ENCODE measurements at places on chromosomes 4 and X.

GRCh38 chr4:6354119-6354518 is 84.5 kb downstream of the WFS1 start:
- no peak for DNase-seq

- no peak for DNase-seq
Observed at GRCh38 chrX:129761596-129761995, 18.2 kb upstream of the SASH3 start.

DNA sequence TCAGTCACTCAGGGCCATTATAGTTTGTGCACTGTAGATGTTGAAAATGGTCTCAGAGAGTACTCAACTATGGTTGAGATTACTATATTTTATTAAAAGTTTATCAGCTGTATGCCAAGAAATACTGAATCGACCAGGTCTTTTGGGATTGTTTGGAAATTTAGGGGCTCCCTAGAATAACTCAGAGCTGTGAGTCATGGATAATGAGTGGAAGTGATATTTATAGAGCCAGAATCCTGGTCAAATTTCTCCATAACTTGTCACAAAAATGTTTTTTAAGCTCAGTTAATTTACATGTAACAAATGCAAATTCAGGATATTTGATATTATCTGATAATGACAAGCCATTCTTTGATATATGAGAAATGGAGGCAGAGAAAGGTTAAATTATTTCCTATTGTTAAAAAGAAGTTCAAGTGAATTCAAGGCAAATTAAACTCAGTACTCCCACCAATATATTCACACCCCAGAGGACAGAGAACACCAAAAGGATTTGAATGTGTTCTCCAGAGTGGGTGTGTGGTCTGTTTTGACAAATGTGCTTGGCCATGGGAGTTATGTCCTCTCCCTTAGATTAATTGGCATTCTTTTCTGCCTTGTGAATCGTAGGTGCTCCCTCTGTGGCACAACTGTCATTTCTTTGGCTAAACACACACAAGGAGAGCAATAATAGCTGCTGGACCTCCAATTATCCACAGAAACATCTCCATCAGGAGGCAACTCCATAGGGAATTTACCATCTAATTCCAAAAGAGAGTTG is 37.7 kb downstream of the ARHGAP24 start:
- DNase-seq, result no peak

DNA sequence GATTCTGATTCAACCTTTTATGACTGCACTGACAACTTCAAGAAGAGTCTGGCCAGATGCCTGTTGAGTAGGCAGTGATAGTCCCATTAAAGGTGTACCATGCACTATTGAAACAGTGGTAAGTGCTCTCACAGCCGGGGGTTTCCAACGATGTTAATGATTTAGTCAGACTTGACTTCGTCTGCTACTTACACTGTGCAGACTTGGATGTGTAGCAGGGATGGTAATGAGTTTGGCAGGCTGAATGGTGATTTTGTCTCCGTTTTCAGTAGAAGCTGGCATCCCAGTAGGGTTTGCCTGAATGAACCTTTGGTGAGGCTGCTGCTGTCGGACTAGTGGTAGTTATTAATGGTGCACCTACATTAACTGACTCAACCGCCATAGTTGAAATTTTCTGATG is 52.0 kb upstream of the TMSB15B start:
- DNase-seq, result no peak

GRCh38 chrX:96705905-96706304 is 21.3 kb downstream of the DIAPH2 start:
- no peak for DNase-seq

- no peak for DNase-seq
Observed at GRCh38 chr4:56128213-56128612, 179.5 kb downstream of the CEP135 start.

DNA sequence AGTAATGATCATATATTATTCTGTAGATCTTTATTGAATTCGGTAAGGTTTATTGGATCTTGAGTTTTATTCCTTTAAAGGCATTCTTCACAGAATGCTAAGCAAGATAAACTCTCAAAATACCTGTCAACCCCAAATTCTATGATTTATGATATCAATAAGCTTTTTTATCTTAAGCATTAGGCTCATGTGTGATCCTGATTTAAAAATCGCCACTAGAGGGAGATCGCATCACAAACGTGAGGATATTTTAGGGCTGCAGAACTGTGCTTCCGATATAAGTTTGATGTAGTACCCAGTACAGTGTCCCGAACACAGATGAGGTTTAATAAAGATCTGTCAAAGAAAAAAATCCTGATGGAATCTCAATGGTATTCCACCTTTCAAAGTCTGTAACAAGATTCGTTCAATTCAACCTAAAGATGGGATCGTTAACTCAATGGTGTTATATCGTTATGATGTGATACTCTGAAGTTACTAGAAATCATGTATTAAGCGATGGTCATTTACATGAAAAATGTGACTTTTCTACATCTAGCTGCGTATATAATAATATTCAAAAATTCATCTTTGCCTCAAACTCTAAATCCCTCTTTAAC is 169.0 kb downstream of the CORIN start:
- DNase-seq, result peak; percentile 50

DNA sequence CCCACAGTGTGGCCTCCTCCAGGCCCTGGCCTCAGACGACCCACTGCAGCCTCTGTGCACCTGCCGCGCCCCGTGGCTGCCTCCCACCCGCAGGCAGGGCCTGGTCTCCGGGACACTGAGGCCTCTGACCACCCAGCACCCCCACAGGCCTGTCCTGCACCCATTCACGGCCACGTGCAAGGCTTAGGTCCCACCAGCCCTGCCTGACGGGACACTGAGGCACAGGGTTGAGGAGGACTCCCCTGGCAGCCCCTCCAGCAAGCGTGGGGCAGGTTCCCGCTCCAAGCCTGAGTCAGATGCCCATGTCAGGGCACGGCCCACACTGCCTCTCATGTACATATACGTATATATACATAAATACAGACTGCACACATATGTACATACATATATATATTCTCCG is 23.5 kb downstream of the NELFA start:
- DNase-seq, result no peak

DNA sequence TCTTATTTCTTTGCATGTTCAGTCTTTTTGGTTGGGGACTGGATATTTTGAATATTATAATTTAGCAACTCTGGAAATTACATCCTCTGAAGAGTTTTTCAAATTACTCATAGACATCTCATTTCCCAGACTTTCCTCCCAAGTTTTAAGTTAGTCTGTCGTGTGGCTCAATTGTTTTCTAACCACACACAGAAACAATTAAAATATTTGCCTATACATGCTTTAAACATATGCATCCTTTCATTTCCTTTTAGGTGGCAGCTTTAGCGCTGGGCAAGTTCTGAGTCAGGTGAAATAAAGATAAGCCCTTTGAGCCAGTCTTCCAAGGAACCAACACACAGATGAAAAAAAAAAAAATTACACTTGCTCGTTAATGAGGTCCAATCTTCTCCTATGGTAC is 307.0 kb upstream of the SPOCK3 start:
- no peak for DNase-seq

DNA sequence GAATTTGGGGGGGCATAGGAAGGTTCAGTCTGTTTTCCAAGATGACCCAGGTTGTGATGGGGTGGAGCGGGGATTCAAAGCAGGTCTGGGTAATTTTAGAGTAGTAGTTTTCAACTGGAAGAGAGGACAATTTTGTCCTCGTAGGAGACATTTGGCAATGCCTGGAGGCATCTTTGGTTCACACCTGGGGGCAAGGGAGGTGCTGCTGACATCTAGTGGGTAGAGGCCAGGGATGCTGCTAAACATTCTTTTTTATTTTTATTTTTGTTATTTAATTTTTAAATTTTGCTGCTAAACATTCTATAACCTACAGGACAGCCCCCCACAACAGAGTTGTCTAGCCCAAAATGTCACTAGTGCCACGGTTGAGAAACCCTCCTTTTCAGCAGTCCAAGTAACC is 1.9 kb downstream of the RAB9A start:
- no peak for DNase-seq
